Pulmonary artery endothelial cell (primary cell): ENCODE measurements at places on chromosomes 5 and 9. TPM values are rescaled to one million over a fixed set of nuclear protein-coding genes. Genes with fewer than 3 reads are reported as not detected.

Gene PCDHB15
- 0.26 and 0.95 TPM in 2 replicates for total RNA-seq

Gene SMIM3
- 1.3 and 6.5 TPM in 2 replicates for total RNA-seq

Gene SPINK13
- total RNA-seq, result not detected in 2 replicates

Gene UBE2QL1
- total RNA-seq, result under 0.01 TPM in 1 of 2 replicates, not detected in the other

Gene CNTLN
- 8.6 and 11.0 TPM in 2 replicates for total RNA-seq

Gene GALNT12
- total RNA-seq, result 0.74 and 1.2 TPM in 2 replicates

Gene PCDHA12
- 0.07 TPM in 1 of 2 replicates, not detected in the other for total RNA-seq

Gene PCDHB12
- 0.21 and 0.33 TPM in 2 replicates for total RNA-seq
